ENCODE measurements at places on chromosomes 2 and 18.
A peak's percentile ranks its signal among the peaks of the same experiment; 100 is the strongest.

DNA sequence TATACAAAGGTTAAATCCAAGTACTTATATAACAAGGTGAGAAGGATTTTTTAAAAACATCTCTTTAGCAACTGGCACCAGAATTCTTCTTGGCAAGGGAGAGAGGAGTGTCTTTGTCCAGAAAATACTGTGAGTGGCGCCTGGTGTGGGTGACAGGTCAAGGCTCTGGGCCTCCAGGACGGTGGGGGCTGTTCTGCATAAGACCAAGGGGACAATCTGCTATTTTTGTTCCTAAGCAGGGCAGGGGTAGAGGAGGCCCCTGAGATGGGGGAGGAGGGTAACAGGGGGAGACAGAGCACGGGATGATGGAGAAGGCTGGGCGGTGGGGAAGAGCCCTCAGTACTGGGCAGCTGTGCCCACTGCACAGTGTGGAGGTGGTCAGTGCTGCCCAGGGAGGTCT is 51.6 kb upstream of the TAF1B start:
- no peak for DNase-seq

- no peak for DNase-seq
Observed at GRCh38 chr2:99555404-99555803, 65.6 kb upstream of the REV1 start.

GRCh38 chr2:113895301-113895700 is 5.4 kb downstream of the ACTR3 start:
- no peak for DNase-seq

DNA sequence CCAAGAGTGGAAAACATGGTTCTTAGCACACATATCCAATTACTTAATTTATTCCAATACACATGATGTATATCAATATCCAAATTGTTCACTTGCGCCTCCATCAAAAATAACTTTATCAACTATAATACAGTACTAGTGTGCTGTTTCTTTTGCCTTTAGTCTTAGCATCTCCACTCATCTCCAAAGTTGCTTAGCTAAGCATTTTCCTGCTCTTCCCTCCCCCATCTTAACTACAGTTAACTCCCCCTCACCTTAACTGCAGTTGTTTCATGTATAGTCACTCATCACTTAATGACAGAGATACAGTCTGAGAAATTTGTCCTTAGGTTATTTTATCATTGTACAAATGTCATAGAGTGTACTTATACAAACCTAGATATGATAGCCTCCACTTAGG is 705.2 kb upstream of the LINC00305 start:
- no peak for DNase-seq

GRCh38 chr2:213185147-213185822 is 33.9 kb upstream of the IKZF2 start:
- no peak for DNase-seq

DNA sequence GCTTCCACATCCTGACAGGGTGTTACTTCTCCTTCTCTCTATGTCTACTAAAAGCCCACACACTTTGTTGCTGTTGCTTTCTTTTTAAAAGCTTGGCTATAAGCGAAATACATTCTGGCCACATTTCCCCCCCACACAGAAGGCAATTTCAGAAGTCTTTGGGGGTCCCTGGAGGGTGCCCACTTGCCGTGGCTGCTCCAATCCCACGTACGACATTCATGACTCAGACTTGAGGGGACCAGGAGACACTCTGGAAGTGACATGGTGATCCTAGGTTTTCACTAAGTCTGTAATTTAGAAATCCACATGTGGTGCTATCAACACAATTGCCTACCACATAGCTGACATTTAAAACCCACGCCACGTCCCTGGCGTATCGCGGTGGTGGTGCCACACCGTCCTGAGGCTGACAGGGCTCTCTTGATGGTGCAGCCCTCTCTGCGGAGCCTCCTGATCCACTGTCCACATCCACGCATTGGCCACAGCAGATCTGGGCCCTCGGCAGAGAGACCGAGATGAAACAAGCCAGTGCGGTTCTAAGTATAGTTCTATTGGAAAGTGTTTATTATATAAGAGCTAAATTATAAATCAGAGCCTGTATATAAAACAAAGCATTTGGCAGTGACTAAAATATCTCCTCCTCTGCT is 42.4 kb downstream of the CYP27C1 start:
- DNase-seq, result no peak

GRCh38 chr2:198375083-198375410 is 570.7 kb downstream of the PLCL1 start:
- DNase-seq, result no peak

- no peak for DNase-seq
Observed at GRCh38 chr2:215455958-215456357, 20.1 kb upstream of the FN1 start.

DNA sequence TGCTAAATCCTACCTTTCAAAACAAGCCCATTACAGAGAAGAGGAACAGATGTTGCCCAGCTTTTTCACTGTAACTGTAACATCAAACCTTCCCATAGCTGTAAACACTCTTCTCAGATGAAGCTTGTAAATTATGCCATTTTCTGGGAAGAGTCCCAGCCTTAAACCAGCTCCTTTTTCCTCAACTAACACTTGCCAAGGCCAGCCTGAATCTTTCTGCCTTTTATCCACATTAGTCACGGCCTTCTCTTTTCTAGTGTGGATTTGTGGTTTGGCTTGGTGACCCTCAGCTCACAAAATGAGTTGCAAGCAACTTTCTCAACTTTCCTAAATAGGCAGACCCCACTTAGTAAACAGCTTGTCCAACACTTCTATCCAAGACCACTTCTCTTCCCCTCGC is 90.2 kb downstream of the CABLES1 start:
- peak; percentile 99 for DNase-seq

DNA sequence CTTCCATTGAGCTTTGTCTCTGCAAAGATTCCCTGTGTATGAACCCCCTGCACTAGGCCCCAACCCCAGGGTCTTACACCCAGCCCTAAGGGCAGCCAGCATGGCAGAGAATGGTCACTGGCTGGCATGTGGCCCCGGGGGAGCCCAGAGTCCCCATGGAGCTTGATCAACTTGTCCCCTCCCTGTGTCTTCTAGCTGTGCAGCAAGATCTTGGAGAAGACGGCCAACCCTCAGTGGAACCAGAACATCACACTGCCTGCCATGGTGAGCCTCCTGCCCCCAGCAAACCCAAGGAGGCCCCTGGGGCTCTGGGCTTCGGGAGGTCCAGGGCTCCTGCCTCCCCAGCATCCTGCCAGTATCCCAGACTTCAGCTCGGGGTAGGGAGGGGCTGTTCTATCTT is 81.5 kb downstream of the DYSF start:
- DNase-seq, result no peak

- DNase-seq, result no peak
Observed at GRCh38 chr2:160292225-160292624, 92.2 kb upstream of the ITGB6 start.

- peak; percentile 58 for DNase-seq
Observed at GRCh38 chr2:174699993-174700766, 64.1 kb downstream of the CHRNA1 start.

- DNase-seq, result peak; percentile 99
Observed at GRCh38 chr2:120546048-120546864, 189.4 kb upstream of the GLI2 start.

DNA sequence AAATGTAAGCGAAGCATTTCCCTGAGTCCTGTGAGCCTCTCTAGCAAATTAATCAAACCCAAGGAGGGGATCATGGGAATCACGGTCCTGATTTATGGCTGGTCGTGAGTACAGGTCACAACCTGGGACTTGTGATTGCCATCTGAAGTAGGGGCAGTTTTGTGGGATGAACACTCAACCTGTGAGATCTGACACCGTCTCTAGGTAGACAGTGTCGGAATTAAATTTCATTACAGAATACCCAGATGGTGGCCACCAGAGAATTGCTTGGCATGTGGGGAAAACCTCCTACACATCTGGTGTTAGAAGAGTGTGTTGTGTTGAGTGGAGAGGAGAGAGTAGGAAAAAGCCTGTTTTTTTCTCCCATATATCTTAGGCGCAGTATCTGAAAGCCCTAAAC is 12.5 kb downstream of the CAPN14 start:
- no peak for DNase-seq

DNA sequence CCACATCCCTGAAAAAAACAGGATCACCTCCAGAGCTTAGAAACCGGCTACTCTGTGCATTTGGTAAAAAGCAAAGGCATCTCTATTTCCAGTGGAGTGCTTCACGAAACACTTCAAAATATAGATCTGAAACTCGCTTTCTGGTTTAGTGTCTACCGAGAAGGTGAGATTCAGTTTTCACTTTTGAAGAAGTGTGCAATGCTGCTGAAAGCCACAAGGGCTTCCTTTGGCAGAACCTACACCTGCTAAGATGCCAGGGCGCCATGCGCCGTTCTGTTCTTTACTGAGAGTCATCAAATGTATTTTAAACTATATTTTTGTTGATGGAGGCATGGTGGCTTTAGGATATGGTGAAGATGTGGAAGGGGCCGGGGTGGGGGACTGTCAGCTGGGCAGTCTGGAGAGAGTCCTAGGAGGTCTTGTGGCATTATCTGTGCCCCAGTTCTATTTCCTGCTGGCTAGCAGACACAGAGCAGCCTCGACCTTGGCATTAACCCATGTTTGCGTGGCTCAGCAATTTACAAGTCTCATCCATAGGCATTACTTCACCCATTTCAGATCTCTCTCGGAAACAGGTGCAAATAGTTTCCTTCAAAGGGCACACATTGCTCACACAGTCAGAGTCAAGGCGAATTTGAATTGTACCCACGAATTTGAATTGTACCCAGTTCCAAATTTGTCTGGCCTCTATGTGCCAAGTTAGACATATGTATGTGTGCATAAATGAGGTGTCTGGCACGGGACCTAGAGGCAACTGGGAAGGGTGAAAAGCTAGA is 46.7 kb upstream of the KCNF1 start:
- no peak for DNase-seq

DNA sequence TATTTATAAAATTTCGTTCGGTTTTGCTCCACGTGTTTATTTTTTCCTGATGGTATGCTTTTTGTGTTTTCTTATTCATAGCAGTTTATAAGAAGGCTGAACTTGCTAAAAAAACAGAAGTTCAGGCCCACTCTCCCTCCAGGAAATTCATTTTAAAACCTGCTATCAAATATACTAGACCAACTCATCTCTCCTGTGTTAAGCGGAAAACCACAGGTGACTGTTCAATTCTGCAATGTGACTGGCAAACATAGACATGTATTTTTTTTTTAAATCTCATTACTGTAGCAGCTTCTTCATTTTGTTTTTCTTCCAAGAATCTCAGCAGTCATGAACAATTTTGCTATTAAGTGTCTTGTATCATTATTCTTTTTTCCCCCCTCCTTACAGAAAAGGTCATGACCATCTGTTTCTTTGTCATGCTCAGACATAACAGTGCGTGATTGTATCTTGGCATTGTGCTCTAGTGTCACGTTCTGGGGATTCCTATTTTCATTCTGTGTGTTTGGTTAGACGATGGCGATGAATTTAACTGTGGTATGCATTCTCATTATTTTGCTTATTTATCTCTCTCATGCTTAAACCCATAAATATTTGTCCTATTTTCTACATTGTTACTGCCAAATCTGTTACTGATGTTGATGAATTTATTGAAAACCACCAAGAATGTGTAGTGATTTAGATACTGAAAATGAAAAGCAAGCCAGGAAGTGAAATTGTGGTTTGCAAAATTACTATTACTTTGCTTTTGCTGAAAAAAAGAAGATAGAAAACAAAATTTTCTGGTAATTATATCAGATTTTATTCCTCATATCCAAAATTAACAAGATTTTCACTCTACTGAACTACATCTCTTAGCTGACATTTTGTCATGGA is 74.6 kb upstream of the UNC80 start:
- DNase-seq, result no peak

- no peak for DNase-seq
Observed at GRCh38 chr2:3857576-3857975, 154.2 kb downstream of the DCDC2C start.

DNA sequence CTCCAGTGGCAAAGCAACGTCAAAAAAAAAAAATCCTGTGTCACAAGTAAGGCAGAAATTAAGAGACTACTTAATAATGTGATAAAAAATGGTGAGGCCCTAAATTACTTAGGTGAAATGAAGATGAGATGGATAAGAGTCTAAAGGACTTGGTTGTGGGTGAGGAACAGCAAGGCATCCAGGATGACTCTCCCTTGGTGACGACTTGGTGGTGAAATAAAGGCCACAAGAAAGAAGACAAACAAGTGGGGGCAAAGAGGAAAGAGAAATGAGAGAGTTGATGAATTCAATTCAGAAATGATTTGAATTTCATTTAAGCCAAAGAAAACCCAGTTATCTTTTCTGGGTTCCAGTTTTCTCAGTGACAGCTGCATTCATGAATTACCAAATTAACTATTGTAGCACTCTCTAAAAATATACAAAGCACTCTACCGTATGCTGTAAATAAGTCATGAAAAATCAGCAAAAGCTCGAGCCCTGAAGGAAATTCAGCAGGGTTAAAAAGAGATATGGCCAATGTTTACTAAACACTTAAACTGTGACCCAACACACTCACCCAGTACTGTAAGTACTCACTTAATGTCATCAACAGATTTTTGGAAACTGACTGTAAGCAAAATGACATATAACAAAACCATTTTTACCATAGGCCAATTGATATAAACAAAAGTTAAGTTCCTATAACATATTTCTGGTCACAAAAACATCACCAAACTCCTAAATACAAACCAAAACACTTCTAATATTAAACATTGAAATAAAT is 1.4 kb downstream of the METTL8 start:
- no peak for DNase-seq

DNA sequence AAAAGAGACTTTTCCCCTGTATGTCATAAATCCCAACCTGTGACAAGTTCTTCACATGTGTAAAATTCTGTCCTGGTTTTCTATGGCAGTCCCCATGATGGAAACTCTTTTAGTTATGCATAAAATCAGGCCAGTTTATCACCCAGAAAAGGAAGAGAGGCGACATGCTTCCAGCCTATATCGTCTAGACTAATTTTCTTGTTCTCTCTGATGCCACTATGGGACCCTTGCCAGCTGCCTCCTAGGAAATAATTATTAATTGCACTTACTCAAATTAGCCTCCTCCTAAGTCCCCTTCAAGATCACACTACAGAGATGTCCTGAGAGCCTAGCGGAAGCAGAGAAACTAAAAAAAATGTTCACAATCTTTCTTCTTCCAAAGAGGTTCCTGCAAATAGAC is 722.4 kb downstream of the NRXN1 start:
- no peak for DNase-seq

DNA sequence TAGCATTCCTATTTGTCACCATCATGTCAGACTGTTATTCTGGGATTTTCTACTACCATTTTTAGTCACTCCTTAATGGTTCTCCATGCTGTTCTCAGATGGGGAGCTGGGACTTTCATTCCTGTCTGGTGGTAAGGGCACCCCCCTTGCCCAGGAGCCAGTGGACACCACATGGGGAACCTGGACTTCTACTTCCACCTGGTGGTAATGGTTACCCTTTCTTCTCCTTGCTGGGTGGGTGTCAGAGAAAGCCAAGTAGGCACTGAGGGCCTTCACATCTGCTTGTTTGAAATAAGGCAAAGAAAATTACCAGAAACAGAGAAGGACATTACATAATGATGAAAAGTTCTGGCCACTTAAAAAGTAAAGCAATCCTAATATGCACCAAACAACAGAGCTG is 239.8 kb downstream of the FHOD3 start:
- no peak for DNase-seq

DNA sequence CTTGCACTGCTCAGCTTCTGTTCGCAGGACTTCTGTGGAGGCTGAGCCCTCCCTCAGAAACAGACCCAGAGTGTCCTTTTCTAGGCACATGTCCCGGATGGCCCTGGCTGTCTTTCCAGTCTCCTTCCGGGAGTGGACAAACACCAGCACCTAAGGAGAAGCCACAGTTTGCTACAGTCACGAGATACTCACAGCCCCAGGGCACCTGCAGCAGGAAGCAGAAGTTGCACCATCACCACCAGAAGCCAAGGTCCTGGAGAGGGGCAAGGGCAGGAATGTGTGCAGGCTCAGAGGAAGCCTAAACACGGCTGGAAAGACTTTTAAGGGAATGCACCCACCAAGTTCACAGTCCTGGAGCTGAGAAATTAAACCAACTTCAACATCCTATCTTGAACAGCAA is 13.6 kb downstream of the SNRNP200 start:
- no peak for DNase-seq

Data from AG10803 (cell line).